Fibroblast of skin of left quadriceps (primary cell): ENCODE measurements at places on chromosomes 1 and 21.

DNA sequence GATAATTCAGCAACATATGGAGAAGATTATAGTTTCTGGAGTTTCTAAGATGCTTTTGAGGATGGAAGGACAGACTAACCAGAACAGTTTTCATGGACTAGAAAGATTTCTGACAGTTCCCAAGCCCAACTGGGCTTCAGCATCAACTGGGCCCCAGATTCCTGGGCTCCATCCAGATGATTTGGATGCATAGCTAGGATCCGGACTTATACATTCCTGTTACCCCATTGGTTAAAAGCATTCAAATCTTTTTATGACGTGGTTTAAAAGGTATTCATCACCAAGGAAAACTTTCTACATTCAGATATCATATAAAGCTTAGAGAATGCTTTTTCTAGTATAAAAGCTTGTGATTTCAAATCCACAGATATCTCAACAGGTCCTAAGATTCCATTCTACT, 29.7 kb downstream of the TSHB start:
- peak; percentile 28 for DNase-seq

DNA sequence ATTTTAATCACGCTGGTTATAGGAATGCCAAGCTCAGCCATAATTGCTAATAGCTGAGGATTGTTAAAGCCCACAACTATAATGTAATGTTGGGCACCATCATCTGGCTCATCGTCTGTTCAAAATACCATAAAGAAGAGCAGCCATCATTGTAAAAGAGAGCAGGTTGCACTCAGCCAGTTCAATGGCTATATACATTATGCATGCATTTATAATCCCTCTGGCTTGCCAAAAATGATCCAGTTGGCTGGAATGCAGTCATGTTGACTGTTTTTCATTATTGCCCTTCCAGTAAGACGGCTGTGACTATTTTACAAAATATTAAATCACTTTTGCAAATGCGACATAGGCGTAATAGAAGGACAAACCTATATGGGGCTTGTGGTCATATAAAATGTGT, 85.3 kb downstream of the SPAG17 start:
- DNase-seq = no peak

- no peak for DNase-seq
These were observed 661.1 kb downstream of the BRINP3 start for GRCh38 chr1:189816558-189816957.

DNA sequence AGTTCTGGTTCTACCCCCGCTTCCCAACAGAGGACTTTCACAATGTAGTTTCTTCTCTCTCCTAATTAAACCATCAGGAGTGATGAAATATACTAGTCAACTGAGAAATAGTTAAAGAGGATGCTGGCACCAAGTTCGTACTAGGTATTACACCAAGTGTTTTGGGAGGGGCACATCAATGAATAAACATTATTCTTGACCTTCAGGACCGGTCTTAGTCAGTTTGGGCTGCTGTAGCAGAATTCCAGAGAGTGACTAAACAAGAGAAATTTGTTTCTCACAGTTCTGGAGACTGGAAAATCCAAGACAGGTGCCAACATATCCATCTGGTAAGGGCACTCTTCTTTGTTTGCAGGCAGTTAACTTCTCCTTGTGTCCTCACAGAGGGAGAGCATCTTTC, 103.8 kb downstream of the SPATA17 start:
- DNase-seq = no peak

GRCh38 chr21:18204931-18205330, 39.7 kb upstream of the CHODL start:
- no peak for DNase-seq

DNA sequence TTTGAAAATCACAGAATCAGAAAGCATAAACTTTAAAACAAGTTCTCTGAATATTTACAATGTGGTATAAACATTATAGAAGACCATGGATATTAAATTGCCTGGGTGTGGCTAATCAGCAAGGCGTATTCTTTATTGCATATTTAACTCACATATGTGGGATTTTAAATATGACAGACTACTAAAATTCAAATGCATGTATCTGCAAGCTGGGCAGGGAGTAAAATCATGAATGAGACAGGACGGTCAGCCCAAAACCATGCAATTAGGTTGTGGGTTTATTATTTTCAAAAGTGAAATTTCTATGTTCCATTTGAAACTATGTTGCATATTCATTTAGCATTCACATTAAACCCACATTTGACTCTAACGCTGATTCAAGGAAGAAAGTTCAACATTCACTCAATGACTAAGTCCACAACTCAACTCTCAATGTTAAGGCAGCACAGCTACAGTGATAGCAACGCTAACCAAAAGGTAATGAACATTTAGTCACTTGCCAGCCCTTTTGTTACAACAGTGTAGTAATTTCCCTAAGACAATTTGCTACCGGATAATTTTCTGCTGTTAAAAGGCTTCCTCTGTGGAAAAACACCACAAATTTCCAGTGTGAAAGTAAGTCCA, 6.3 kb upstream of the SYNJ1 start:
- no peak for DNase-seq

- DNase-seq = no peak
These were observed 17.2 kb downstream of the EPHX1 start for GRCh38 chr1:225827076-225827475.

GRCh38 chr1:172905452-172905851, 145.3 kb downstream of the TNFSF18 start:
- DNase-seq = no peak

- DNase-seq = peak; percentile 85
These were observed 8.5 kb downstream of the ERRFI1 start for GRCh38 chr1:8017495-8018197.

DNA sequence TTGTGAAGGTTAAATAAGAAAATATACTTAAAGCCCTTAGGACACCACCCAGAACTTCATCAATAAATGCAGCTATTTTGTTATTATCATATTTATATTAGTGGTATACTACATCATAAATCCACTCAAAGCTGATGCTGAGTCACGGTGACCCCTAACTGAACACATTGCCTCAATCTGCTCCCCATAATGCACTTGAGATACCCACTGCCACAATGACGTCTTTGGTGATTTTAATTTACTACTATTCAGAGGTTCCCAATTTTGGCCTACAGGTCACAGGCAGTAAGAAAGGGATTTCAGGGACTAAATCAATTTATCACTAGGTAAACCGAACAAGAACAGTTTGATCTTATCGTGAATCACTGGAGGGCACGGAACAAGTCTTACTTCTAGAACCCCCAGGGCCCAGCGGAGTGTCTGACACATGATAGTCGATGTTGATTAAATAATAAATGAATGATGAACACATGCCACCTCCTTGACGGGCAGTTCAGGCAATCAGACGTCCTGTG, 493 bp upstream of the CHD1L start:
- DNase-seq = no peak

GRCh38 chr1:179025975-179026812, 500 bp downstream of the FAM20B start:
- no peak for DNase-seq

DNA sequence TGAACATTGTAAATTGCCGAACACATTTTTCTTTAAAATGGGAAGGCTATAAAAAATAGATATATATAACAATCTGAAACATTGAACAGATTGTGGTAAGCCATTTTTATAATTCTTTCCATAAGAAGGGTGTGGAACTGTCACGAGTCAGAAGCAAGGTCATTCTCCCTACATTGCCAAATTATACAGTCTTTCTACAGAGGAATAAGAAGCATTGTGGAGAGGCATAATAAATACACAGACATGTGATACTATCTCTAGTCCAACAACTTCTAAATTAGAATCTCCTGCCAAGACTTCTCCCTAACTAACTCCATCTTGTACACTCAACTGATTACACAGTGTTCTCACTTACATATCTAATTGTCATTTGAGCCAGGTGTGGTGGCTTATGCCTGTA, 227.9 kb downstream of the CENPF start:
- DNase-seq = no peak

DNA sequence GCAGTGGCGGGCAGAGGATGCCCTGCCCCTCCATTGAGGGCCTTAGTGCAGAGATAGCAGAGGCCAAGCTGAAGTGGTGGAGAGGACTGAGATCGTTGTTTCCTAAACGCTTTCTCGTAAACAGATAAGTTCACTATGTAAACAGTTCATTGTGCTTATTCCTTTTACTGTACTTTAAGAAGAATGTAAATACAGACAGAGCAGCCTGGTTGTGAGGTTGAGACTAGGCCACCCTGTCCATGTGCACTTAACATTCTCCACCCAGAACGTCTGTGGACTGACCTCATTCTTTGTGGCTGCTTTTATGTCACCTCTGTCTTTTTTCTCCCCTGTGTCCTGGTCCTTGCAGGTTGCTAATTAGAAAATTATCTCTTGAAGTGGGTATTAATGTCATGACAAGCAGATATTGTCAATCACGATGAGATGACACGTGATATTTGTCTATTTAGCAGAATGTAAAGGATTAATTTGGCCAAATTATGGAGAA, 8.5 kb downstream of the CENPS start:
- no peak for DNase-seq

DNA sequence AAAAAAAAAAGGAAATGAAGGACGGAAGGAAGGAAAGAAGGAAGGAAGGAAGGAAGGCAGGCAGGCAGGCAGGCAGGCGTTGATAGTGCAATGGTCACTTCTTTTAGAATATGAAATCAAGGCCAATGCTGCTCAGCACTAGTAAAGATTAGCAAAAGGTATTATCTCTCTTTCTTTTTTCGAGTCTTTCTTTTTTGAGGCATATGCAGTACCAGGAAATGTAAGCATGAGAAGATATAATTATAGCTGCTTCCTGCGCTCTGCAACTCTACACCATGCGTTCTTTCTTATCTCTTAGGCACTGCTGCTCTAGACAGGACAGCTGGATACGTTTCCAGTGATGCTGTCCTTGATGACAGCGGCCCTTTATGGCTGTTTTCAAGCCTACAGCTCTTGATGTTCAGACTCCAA, 1512.5 kb upstream of the B3GALT2 start:
- DNase-seq = no peak

GRCh38 chr1:60133848-60134247, 60.3 kb upstream of the C1orf87 start:
- DNase-seq = peak; percentile 68

DNA sequence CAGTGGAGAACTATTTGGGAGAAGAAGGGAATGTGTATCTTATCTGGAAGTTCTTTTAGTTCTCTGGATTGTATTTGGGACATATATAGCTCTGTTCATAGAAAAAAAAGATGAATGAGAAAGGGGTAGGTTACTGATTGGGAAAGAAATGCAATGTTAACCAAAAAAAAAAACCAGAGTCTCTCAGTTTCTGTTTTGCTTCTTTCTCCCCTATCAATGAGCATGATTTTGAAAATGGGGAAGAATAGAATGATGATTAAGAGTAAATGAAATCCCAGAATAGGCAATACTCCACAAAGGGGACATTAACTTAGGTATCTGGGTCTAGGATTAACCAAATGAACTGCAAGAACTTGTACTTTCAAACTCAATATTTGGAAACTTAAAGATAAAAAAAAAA, 92.9 kb downstream of the RHOU start:
- DNase-seq = no peak

DNA sequence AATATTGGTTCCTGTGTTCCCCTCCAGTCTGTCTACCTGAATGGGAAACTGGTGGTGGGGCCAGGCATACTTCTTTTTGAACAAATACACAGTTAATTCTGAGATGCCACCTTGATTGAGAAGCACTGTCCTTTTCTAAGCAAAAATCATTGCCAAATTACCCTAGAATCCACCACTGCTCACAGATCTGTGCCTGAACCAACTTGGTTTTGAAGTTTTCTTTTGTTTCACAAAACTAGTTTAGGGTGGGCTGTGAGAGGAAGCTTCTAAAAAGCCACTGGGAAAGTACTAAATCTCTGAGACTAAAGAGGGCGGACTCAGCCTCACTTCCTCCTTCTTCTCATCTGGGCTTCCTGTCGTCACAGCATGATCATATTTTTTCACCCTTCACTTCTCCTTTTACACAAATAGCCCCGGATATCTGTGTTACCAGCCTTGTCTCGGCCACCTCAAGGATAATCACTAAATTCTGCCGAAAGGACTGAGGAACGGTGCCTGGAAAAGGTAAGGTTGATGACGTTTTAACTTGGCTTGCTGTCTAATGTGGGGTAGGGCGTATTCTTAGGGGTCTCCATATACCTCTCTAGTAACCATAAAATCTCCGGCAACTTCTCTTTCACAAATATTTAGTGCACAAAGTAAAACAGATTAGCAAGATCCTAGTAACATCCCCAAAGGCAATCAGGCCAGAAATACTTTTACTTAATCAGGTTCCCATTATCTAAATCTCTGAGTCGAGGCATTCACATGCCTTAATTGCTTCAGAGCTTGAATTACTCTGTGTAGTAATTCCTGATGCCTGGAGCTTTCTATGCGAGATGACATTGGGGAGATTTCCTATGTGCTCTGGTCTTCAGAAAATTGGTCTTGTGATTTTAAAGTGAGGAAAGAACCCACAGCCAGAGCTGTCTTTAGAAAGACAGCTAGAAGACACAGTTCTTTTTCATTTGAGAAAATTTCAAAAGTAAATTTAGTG, at the start of gene CD53:
TSS of gene CD53 (plus strand) at position 404 of the 976 bp plus-strand sequence. CDS start 18,261 bp downstream, outside the sequence.
- no peak for DNase-seq

DNA sequence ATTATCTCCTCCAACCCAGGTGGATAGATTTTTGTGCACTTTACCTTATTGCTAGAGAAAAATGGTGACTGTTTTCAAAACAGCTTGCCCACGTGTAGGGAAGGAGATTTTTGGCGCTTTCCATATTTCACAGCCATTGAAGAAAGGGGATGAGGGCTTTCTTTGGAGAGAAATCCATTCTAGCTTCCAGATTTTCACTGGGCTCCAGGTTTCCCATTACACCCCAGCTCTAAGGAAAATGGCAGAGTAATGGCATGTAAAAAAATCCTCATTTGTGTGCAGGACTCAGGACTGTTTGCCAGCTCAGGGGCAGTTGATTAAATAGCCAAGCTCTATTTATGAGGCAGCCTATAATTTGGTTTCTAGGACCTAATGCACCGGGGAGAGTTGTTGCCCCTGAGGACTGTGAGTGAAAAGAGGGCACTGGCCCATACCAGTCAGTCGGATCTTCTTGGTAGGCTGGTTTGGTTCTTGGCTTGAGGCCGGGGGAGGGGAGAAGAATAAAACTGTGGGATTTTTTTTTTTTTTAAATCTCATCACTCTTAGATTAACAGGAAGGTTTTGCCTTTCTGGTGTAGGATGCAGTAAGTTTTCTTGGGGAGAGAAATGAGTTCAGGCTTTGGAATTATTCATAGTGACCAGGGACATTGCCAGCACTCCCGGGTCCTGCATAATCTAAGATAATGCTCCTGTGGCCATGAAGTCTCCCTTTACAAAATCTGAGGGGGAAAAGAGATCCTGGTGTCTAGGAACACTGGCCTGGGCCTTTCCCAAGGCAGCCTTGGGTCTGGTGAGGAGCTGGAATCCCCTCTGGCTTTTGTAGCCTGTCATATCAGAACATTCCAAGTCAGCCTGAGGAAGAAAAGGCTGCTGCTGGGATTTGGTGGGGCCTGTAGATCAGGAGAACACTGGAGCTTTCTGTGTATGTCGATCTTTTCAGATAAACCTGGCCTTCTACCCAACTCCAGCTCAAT, 1.9 kb upstream of the ARID1A start:
- DNase-seq = no peak

- no peak for DNase-seq
These were observed 320.3 kb downstream of the KIF26B start for GRCh38 chr1:245475126-245475525.

DNA sequence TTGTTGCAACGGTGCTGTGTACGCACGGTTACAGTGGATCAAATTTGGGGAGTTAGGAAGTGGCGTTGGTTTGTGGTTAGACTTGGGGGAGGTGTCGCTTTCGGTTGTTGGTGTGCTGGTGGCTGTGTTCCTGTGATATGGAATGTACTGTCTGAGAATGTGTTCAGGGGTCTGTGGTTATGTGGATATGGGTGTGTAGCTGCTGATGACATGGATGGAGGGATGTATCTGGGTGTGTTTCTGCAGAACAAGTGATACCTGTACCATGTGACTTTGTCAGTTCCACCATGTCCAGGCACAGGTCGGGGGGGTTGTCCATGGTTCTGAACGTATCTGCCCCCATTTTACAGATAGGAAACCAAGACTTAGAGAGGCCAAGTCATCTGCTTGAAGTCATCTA, 22.7 kb downstream of the PAX7 start:
- DNase-seq = no peak
